ENCODE measurements at places on chromosomes 1 and 21.

GRCh38 chr1:201461645-201462441 lies 7.1 kb downstream of the PHLDA3 start:
- H3K27ac ChIP-seq: no peak overlapping the region
- no peaks in the 10 kb centered on the region for H3K36me3 ChIP-seq
- no peaks in the 10 kb centered on the region for H3K4me1 ChIP-seq
- DNase-seq: no peak
- no peaks in the 10 kb centered on the region for H3K27me3 ChIP-seq

DNA sequence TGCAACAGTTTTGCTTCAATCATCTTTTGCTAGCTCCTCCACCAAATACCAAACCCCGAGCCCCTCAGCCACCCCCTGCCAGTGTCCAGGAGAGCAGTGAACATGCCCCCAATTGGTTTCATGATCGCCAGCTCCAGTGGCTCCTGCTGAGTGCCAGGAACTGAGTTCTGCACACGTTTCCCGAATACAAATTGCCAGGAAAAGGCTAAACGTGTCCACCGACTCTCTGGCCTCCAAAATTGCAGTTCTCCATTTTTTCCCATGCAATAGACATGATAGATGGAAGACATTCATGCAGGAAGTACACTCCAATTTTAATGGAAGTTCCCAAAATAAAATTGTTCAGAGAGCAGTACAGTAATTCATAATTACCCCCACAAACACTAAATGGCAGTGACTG lies 101.3 kb downstream of the SPSB1 start:
- no peaks in the 10 kb centered on the region for H3K4me1 ChIP-seq
- no peaks in the 10 kb centered on the region for H3K27me3 ChIP-seq
- H3K4me3 ChIP-seq: no peak overlapping the region
- no peaks in the 10 kb centered on the region for H3K36me3 ChIP-seq

- no peaks in the 10 kb centered on the region for H3K4me1 ChIP-seq
- DNase-seq: no peak
- no peaks in the 10 kb centered on the region for H3K36me3 ChIP-seq
- no peaks in the 10 kb centered on the region for H3K27me3 ChIP-seq
These were observed 42.7 kb downstream of the SPATA46 start for GRCh38 chr1:162333991-162334390.

GRCh38 chr1:92194511-92194910 lies 23.2 kb upstream of the C1orf146 start:
- H3K4me3 ChIP-seq: no peak overlapping the region
- H3K36me3 ChIP-seq: no peaks in the 10 kb centered on the region
- no peak overlapping the region for H3K27ac ChIP-seq
- H3K4me1 ChIP-seq: no peaks in the 10 kb centered on the region
- DNase-seq: no peak
- H3K27me3 ChIP-seq: no peaks in the 10 kb centered on the region

DNA sequence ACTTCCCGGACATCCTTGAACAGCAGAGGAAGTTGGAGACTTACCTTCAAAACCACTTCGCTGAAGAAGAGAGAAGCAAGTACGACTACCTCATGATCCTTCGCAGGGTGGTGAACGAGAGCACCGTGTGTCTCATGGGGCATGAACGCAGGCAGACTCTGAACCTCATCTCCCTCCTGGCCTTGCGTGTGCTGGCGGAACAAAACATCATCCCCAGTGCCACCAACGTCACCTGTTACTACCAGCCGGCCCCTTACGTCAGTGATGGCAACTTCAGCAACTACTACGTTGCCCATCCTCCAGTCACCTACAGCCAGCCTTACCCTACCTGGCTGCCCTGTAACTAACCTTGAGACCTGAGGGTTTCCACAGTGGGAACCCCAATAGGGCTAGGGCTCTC lies 17.9 kb downstream of the TENT5C start:
- peaks cover 5% of the 10 kb centered on the region for H3K4me1 ChIP-seq
- no peak for DNase-seq
- no peaks in the 10 kb centered on the region for H3K27me3 ChIP-seq
- no peak overlapping the region for H3K27ac ChIP-seq
- peaks cover 20% of the 10 kb centered on the region for H3K36me3 ChIP-seq

GRCh38 chr1:54575161-54575560 lies 27.1 kb downstream of the ACOT11 start:
- H3K36me3 ChIP-seq: no peaks in the 10 kb centered on the region
- H3K27ac ChIP-seq: no peak overlapping the region
- H3K27me3 ChIP-seq: no peaks in the 10 kb centered on the region
- no peaks in the 10 kb centered on the region for H3K4me1 ChIP-seq
- no peak overlapping the region for H3K4me3 ChIP-seq

DNA sequence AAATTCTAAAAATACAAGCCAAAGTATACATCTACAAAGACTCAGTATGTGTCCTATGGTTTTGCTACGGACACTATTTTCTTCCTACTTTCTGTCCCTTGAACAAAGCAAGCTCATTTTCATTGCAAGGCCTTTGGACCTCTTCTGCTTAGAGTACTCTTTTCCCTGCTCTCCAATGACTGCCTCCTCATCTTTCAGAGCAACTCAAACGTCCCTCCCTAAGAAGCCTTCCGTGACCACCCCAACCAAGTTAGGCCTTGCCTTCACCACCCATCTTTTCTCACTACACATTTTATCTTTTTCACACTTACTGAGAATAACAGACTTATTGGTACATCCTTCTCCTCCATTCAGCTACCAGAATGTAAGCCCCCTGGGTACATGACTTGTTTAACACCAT lies 39.9 kb downstream of the ENAH start:
- no peaks in the 10 kb centered on the region for H3K27me3 ChIP-seq
- H3K27ac ChIP-seq: no peak overlapping the region
- H3K4me3 ChIP-seq: no peak overlapping the region
- no peak for DNase-seq

GRCh38 chr1:56931686-56932085 lies 34.1 kb downstream of the C8B start:
- no peak overlapping the region for H3K27ac ChIP-seq
- H3K4me1 ChIP-seq: no peaks in the 10 kb centered on the region
- no peaks in the 10 kb centered on the region for H3K36me3 ChIP-seq
- H3K27me3 ChIP-seq: no peaks in the 10 kb centered on the region
- no peak overlapping the region for H3K4me3 ChIP-seq

Measured in effector memory CD4-positive, alpha-beta T cell (primary cell).